Ammon's horn (tissue), 1 donor: ENCODE measurements at places on chromosomes 16 and 17.

DNA sequence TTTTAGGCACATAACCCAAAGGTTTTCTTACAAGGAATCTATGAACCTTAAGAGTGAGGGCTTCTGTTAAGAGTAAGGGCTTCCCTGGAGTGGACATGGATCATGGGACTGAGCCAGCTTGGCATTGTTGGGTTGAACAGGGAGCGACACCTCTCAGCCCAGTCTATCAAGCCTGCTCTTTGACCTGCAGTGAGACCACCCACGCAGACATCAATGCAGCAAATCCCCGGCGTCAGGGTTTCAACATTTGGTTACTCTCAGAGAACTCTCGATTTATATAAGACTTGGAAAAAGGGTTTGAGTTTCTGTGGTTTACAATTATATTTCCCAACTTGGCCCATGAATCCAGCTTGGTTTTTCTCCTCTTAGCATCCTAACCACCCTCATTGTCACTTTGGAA is 299.9 kb downstream of the WWOX start:
- DNase-seq: no peak

DNA sequence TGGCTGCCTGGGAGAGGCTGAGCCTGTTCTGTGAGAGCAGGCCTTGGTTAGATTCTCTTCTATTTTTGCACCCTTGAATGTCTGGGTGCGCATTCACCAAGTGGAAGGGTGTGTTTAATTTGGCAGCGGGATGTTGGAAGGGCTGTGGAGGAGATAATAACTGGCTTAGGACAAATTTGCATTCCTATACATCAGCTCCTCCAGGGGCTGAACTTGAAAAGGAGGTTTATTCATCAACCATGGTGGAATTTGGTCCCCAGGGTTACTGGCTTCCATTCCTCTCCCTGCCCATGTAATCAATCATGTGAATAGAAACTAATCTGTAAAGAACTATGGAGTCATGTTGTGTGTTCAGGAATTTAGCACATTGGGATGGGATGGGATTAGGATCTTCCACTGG is 100.2 kb upstream of the FOXF1 start:
- no peak for DNase-seq

- DNase-seq: no peak
These were observed 277.5 kb upstream of the DYNLRB2 start for GRCh38 chr16:80263181-80263823.

DNA sequence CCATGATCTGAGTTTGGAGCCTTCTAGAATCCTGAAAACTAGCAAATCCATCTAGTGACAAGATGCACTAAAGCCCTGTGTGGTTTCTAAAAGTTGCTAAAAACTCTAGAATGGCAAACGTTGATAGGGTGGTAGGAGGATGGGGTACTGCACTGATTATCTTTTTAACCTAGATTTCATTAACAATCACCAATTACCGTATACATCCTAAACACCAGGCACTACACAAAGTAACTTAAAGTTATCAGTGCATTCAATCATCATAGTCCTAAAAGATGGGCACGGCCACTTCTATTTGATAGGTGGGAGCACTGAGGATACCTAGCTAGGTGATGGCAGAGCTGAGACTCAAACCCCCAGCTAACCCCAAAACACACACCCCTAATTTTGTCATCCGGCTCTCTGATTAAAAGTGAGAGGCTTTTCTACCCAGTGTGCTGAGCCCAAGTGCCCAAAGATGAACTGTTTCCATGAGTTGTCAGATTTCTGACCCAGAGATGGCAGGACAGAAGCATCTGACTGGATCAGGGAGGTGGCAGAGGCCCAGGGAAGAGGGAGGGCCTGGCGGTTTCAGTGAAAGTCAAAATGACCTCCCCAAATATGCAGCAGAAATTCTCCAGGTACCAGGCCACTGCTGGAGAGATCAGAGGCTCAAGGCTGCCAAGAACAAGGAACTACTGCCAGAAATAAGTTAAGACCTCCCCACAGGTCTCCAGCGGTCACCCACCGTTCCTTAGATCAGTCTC is 396.8 kb downstream of the SOX9 start:
- no peak for DNase-seq

GRCh38 chr16:87435372-87436224 is 43.5 kb downstream of the MAP1LC3B start:
- DNase-seq: peak; percentile 34

DNA sequence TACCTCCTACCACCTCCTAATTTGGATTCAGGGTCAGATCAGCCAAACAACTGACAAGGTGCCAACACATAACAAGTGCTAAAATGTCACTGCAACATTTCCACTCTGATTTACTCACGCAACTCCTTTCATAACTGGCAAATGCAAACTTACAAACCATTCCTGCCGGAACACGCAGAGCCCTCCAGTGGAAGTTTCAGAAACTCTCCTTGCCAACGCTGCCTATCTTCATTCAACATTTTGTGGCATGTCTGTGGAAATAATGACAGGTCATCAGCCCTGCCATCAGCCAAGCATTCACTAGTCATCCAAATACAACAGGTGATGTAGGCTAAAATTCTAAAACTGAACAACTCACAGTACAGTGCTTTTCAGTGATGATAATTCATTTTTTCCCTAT is 37.7 kb upstream of the OR3A1 start:
- DNase-seq: peak; percentile 19

DNA sequence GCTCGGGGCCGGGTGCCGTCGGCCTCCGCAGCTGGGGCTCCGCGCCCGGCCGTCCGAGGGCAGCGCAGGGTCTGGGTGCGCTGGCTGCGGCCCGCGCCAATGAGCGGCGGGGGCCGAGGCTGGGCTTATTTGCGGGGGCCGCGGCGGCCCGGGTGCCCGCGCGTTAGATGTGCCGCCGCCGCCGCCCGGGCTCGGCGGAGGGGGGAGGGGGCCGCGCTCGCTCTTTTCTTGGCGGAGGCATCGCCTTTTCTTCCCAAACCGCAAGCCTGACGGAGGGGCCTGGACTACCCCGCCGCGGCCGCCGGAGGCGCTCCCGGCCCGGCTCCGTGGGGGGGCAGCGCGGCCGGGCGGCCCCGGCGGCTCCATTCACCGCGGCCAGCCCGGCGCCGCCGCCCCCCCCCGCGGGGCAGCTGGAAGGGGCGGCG is at the start of gene NOTUM:
Gene NOTUM (minus strand): TSS at position 101 of the 425 bp plus-strand sequence. CDS start 278 bp downstream, outside the sequence.
- DNase-seq: no peak

DNA sequence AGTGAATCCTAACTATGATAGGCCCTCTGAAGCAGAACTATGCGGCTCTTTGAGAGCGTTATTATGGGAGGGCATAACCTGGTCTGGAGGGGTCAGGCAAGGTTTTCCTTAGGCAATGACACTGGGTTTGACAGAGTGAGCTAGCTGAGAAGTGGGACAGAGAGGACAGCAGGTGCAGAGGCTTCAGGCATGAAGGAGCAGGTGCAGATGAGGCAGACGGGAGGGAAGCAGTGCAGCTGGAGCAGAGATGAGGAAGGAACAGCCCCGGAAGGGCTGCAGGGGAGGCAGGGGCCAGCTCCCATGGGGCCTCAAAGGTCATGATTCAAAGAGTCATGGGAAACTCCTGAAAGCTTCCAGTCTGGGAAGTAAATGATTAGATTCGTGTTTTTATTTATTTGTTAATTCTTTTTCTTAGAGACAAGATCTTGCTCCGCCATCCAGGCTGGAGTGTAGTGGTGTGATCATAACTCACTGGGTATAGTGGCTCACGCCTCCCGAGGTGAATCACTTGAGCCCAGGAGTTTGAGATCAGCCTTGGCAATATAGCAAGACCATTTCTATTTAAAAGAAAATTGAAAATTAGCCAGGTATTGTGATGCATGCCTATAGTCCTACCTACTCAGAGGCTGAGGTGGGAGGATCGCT is 5.4 kb downstream of the MARCHF10 start:
- no peak for DNase-seq
